ENCODE measurements at places on chromosomes 11 and 22.
A peak's percentile ranks its signal among the peaks of the same experiment; 100 is the strongest.

DNA sequence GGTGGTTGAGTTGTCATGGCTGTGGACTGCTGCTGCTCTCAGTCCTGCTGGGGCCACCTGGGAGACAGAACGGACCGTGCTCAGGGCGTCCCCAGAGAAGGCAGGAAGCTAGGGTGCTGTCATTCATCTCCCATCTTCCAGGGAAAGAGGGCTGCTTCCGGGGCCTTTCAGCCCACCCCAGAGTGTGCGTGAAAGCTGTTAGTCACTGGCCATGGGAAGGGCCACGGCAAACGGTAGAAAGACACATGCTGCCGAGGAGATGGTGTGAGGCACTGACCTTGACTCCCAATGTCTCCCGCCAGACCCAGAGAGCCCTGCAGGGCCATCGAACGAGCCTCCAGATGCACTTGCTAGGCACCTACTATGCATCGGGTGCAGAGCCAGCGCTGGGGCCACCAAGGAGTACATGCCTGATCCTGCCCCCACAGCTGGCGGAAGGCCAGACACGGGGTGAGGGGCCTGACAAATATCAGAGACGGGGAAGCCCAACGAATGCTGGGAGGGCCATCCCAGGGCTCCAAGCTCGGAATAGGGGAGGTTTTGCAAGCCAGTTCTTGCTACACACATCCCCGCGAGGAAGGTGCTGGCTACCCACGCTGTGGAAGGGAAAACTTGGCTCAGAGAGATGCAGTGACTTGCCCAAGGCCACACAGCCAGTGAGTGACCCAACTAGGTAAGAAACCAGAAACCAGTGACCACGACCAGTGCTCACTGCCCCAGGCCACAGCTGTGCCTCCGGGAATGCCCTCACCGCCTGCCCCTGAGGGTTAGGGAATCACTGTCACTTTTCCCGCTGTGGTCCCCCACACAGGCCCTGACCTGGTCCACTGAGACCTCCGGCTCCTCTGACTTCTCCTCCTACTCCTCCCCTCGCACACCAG is 10.1 kb downstream of the RAC2 start:
- no peak for DNase-seq

- DNase-seq = no peak
These were observed 13.8 kb upstream of the P2RY6 start for GRCh38 chr11:73258104-73259035.

GRCh38 chr11:80532633-80533232 is 1091.9 kb upstream of the TENM4 start:
- DNase-seq = no peak

- no peak for DNase-seq
These were observed 367.6 kb downstream of the ETS1 start for GRCh38 chr11:128219731-128220120.

- no peak for DNase-seq
These were observed 69.0 kb upstream of the ZBED5 start for GRCh38 chr11:10926801-10927211.

- DNase-seq = no peak
These were observed 93.8 kb downstream of the WNT7B start for GRCh38 chr22:45882881-45883810.

DNA sequence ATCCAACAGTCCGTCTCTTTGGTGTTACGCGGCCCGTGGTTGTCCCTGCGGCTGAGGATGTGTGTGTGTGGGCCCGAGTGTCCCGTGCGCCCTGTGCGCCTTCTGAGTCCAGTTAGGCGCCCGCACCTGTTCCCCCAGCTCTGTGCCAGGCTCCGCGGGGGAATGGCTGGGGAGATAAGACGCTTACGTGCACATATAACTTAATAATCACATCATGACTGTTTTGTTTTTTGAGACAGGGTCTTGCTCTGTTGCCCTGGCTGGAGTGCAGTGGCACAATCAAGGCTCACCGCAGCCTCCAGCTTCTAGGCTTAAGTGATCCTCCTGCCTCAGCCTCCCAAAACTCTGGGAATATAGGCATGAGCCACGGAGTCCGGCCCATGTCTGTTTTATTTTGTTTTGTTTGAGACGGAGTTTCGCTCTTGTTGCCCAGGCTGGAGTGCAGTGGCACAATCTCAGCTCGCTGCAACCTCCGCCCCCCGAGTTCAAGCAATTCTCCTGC is 817 bp downstream of the ARL2 start:
- no peak for DNase-seq

DNA sequence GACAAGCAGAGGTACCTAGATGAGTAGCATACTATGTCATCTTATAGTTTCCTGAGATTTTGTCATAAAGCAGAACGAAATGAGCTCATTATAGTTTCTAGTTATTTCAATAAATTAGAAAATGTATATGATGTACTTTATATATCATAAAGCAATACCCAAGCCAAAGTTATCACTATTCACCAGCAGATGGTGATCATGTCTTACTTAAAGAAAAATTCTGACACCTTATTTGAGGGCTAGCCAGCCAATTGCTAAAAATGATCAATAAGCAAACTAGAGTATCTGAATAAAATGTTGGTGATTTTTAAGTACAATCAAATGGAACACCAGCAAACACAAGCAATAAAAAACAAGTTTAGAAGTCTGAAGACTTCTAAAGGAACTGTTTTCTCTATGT is 44.1 kb downstream of the RSF1 start:
- no peak for DNase-seq

GRCh38 chr11:68383976-68384501 is 71.6 kb downstream of the LRP5 start:
- DNase-seq = no peak

GRCh38 chr11:111878385-111878848 is 548 bp downstream of the FDXACB1 start:
- DNase-seq = no peak

- no peak for DNase-seq
These were observed 8.0 kb upstream of the IL18BP start for GRCh38 chr11:71990701-71991100.

- DNase-seq = no peak
These were observed 45.2 kb downstream of the TBX1 start for GRCh38 chr22:19805821-19806212.

DNA sequence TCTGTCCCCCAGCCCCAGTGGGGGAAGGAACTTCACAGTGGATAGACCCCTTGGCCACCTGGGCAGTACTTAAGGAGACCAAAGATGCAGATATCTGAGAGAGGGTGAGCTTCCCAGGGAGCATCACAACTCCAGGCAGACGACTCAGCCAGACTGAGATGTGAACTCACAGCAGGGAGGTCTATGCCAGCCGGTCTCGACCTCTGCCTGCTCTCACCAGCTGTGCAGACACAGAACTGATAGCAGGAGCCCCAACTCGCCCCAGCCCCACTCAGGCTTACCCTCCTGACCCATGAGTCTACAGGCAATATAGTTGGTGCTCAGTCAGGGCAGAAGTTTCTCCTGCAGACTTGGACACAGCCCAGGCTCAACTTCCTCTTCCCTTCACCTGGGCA is 29.7 kb upstream of the ACCSL start:
- DNase-seq = no peak

DNA sequence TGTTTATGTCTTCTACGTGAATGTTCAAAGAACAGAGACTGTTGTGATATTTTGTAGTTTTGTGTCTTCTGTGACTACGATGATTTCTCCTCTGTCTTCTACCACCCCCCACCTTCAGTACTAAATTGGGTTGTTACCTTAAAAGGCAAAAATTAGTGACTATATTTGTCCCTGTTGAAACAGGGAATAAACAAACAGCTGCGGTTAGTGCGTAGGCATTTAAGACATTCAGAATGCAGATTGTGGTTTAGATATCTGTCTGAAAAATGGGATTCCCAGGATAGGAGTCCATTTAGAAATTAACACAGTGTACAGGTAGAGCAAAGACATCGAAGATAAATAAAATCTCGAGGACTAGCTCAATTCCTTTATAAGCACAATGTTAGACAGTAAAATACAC is 15.6 kb upstream of the ARHGAP42 start:
- no peak for DNase-seq

DNA sequence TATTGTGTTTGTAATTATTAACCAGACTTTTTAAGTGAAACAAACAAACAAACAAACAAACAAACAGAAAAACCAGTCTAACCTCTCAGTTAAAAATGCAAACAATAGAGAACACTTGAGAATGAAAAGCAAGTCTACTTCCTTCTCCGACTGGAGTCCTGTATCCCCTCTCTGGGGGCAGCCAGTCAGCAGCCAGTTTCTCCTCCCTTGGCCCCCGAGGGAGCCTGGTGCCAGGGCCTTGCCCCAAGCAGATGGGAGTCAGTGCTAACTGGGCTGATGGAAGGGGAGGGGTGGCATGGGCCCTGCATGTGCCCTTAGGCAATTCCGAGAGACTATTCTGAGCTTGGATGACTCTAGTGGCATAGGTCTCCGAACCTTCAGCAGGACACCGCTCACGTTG is 137.2 kb downstream of the GRIK4 start:
- no peak for DNase-seq

DNA sequence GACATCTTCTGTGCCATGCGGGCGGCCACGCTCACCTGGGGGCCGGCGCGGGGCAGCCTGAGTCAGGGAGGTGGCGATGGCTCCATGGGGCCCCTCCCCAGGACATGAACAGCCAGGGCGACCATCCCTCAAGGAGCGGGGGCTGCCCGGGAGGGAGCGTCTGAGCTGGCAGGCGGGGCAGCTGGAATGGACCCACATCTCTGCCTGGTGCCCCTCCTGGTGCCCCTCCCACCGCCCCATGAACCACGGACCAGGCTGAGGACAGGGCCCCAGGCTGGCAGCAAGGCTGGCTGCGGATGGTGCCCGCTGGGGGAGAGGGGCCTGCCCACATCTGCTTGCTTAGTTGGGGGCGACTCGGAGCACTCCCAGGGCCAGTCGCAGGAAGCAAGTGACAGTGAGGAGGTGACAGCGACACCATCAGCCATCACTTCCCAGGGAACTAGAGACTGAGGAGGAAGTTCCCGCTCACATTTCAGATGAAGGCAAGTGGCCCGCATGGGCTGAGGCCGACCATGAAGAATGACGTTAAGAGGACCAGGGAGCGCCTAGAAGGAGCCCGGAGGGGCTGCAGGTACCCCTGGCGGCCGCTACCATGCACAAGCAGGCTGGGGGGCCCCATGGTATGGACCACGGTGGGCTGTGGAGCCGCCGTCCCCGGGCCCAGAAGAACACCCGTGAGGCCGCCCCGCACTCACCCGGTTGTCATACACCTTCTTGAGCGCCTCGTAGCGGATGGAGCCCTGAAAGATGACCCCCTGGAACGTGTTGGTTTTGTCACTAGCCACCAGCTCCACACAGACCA is 37.3 kb downstream of the KIAA0930 start:
- no peak for DNase-seq

GRCh38 chr11:10743354-10744000 is 7.6 kb upstream of the CTR9 start:
- no peak for DNase-seq

- no peak for DNase-seq
These were observed 173.2 kb downstream of the KIF18A start for GRCh38 chr11:27934830-27935145.

GRCh38 chr11:122578171-122578825 is 77.2 kb upstream of the UBASH3B start:
- DNase-seq = no peak

- DNase-seq = peak; percentile 52
These were observed at the start of gene DAGLA for GRCh38 chr11:61679893-61680621. TSS of gene DAGLA (plus strand) at chr11:61680391. CDS start at chr11:61720156, 39,765 bp downstream.

DNA sequence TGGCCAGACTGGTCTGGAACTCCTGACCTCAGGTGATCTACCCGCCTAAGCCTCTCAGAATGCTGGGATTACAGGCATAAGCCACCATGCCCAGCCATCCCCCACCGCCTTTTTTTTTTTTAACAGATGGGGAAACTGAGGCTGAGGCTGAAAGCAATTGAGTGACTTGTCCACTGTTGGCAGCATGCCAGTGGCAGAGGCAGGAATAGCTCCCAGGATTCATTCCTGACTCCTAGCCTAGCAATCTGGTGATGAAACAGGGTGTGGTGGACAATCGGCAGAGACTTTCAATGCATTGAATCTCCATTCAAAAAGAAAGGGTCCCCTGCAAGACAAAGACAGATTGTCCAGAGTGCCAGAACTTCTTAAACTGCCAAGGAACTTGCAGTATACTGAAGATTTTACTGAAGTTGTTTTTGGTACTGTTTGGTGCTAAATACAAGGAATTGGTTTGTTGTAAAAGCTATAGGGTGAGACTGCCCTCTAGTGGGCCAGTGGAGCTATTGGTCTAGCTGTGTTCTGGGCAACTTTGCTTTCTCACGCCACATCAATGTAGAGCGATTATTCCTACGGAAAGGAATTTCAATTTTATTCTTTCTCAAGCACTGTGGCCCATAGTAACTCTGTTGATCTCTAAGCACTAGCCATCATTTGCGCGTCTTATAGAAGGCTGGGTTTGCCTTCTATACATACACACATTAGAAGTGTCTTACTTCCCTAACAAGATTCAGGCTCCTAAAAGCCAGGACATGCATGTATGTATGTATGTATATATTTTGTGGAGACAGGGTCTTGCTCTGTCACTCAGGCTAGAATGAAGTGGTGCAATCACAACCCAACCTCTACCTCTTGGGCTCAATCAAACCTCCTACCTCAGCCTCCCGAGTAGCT is 21.0 kb downstream of the C22orf31 start:
- peak; percentile 32 for DNase-seq

- peak; percentile 65 for DNase-seq
These were observed 81.7 kb downstream of the BARX2 start for GRCh38 chr11:129457321-129457720.

GRCh38 chr11:75453916-75454655 is 21.1 kb upstream of the KLHL35 start:
- DNase-seq = no peak

- DNase-seq = no peak
These were observed 4.5 kb upstream of the PATL1 start for GRCh38 chr11:59673291-59673690.

GRCh38 chr22:45526768-45527360 is 24.2 kb downstream of the FBLN1 start:
- DNase-seq = no peak

GRCh38 chr11:95547186-95547585 is 242.4 kb downstream of the FAM76B start:
- DNase-seq = no peak

DNA sequence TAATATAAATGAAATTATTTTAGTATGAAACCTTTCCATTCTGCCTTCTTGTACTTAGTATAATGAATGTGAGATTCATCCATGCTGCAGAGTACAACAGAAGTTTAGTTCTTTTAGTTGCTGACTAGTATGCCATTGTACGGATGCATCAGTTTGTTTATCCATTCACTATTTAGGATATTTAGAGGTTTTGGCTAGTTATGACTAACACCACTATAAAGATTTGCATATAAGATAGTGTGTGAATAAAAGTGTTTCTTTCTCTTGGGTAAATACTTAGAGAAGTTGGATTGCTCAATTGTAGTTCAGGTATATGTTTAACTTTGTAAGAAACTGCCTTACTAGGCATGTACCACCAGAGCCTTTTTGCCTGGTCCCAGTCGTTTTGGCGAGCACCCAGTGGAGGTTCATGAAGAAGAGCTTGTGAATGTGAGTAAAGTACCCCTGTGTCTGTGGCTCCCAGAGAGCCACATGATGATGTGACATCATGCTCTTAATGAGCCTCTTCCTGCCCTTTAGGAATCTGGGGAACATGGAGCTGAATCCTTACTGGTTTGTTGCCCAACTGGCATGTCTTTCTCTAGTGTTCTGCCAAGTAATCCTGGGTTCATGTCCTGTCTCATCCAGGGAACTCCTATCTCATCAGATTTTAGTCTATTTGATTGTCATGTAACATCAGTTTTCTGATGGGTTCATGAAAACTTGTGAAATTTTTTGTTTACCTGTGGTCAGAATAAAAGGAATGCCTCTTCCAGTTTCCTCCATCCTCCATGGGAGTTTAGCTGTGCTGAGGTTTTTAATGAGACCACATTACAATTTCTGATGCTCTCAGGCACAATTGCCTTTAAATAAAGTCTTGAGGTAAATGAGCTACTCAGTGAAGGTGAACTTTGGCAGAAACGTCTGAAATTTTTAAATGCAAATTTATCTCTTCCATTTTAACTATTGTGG is 234.8 kb downstream of the CASP12 start:
- DNase-seq = no peak

GRCh38 chr11:125157118-125157733 is 7.3 kb upstream of the PKNOX2 start:
- DNase-seq = no peak
